Heart right ventricle (tissue), 16 donors: ENCODE measurements at places on chromosomes 12 and 14. TPM values are rescaled to one million over a fixed set of nuclear protein-coding genes. Genes with fewer than 3 reads are reported as not detected.

GRCh38 chr12:50533203-50533584 lies 28.4 kb downstream of the DIP2B start:
- no peak for DNase-seq

DNA sequence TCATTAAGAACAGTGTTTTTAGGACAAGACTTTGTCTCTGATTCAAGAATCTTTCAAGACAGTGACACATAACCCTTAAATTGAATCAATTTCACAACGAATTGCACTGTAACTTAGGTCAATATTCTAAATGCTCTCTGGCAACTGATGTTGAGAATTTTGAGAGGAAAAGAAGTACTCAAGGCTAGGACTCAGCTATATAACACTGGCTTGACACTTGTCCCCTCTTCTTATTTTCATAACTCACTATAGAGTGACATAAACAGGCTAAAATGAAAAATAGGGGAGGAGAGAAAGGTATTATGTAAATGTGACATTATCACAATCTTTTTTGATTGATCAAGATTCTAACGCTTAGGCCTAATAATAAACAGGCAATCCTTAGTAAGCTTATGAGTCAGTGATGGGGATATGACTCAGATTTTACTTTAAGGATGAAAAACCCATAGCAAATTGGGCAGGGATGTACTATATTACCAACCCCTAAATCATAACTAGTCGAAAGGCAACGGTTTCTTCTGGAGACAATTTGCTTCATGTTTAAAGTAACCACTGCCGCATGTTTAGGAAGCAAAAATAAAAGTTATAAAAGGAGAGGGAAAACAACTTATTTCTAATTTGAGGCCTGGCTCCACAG lies 10.9 kb downstream of the BTG1 start:
- DNase-seq = no peak

Gene ASPG
- 19.9 TPM for total RNA-seq

DNA sequence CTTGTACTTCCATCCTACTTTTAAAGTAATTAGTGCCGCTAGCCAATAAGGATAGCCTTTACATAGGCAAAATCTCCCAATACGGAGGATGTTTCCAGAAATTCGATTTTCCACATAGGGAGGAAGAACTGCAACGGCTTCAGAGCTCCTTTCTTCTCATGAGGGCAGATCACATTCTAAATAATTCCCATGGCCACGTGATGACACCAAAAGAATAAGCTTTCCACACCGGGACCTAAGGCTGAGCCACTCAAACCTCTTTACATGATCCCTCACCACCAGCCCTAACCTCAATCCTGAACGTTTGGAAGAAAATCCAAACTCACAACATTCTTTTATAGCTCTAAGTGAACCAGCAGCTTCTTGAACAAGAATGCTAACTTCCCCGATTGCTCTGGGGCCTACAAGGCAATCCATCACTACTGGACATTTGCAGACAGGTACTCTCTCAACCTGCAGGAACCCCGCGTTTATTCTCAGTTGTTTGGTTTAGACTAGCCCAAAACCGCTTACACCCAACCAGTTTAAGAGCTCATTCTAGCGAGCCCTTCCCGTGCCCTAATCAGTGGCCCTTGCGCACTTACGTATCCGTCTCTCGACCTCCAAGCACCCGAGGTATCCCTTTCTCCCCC lies 884 bp downstream of the CAPRIN2 start:
- no peak for DNase-seq

GRCh38 chr12:11707535-11707934 lies 58.1 kb downstream of the ETV6 start:
- DNase-seq = peak; percentile 54

Gene PZP
- total RNA-seq = 0.15 TPM

DNA sequence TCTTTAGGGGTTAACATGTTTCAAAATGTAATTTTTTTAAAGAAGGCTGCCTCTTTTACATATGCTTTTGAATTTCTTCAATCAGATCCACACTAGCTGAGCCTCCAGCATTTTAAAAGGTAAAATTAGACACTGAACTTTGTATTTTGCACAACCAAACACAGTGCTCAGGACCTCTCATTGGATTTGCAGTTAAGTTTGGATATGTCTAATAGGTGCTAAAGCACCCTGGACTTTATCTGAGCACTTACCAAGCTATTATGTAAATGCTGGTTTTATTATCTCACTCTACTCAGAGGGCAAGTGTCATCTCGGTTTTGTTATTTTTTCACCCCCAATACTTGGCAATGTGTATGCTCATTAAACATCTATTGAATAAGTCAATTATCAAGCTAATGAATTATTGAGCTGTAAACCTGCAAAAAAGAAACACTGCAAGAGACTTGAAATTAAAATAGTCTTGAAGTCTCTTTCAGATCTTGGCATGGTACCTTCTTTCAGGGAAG lies 150.7 kb downstream of the KIF21A start:
- no peak for DNase-seq

- DNase-seq = no peak
Observed at GRCh38 chr12:56983386-56983785, 23.0 kb downstream of the ZBTB39 start.

- no peak for DNase-seq
Observed at GRCh38 chr14:97268097-97268496, 470.9 kb downstream of the VRK1 start.

DNA sequence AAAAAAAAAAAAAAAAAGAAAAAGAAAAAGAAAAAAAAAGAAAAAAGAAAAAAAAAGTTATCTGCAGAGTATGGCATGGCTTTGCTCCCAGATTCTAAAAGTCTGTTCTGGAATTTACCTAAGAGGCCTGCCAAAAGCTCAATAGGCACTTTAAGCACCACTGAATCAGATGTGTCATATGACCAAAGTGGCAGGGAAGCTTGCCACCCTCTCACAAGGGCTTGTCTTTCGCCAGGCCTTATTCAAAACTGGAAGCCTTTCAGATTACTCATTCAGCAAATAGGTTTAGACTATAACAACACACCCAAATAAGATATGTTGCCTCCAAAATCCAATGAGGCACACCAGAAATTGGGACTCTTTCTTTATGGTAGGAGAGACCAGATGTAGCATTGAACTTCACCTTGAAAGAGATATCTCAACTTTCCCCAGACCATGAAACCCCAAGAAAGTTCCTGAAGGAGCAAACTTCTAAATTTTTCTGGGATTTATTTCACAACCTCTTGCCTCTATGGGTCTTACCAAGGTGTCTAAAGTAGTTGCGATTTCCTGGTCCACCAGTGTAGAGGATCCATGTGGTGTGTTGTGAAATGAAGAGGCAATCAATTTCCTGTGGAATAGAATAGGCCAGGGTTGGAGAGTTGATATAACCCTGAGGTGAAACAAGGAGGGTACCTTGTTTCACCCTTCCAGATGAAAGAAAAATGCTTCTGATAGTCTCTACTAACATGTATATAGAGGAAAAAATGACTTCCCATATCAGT lies 218.8 kb downstream of the DAD1 start:
- DNase-seq = no peak

GRCh38 chr14:22838631-22839041 lies 2.3 kb downstream of the MMP14 start:
- DNase-seq = no peak

Gene MGP
- 456 TPM for total RNA-seq

GRCh38 chr14:32414808-32415255 lies 85.7 kb downstream of the AKAP6 start:
- no peak for DNase-seq

Gene TOMM20L
- not detected for total RNA-seq

DNA sequence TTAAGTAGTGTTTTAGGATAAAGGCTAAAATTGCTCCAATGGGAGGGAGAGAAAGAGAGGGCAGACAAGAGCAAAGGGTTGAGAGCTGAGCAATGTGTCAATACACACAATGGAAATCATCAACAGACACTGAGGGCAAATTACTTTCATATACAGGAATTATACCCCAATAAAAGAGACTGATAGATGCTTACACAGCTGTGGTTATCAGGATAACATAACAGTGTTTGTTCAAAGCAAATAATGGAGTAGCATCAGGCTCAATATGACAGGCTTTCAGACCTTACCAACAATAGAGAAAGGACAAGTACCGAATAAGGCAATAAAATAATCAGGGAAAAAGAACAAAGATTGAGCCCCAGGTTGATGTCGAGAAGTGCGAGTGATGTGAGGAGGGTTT lies 53.4 kb upstream of the DIO2 start:
- DNase-seq = no peak

- DNase-seq = no peak
Observed at GRCh38 chr12:110732572-110732971, 10.1 kb downstream of the PPP1CC start.

DNA sequence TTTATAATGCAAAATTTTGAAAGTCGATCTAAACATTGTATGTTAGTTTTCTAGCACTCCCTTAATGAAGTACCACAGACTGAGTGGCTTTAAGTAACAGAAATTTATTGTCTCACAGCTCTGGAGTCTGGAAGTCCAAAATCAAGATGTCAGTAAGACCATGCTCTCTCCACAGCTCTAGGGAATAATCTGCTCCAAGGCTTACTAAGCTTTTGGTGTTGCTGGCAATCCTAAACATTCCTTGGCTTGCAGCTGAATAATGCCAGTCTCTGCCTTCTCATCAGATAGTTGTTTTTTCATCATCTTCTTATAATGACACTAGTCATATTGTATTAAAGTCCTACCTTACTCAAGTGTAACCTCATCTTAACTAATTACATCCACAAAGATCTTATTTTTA lies 102.2 kb downstream of the RASSF9 start:
- DNase-seq = no peak

Gene KRT77
- total RNA-seq = not detected

Gene LRRC23
- 12.3 TPM for total RNA-seq

DNA sequence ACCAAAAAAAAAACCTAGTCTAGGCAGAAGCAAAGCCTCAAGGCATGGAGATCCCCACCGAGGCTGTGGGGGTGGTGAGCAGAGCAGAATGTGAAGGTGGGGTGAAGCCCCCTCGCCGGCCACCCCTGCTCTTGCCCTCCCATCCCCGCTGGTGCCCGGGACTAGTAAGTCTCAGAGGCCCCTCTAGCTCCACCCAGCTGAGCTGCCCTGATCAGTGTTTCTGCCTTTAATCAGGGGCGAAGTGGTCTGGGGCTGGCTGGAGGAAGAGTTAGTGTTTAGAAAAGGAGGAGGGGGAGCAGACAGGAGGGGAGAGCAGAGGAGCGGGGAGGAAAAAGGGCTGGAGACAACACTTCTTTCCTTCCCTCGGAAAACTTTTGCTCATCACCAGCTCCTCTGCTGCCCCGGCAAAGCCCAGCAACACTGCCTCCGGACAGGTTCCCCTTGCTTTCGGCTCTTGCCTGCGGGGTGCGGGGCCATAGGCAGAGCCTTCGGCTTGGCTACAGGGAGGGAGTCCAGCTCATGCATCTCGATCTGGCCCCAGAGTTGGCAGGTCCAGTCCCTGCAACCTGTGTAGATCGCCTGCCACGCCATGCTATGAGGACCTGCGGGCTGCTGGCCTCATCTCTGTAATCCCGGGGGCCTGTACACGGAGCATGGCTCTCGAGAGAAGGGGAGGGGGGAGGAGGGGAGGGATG lies 3.4 kb upstream of the DLK1 start:
- DNase-seq = no peak

GRCh38 chr12:15928346-15928745 lies 17.2 kb downstream of the DERA start:
- no peak for DNase-seq

Gene FOXG1
- total RNA-seq = not detected

DNA sequence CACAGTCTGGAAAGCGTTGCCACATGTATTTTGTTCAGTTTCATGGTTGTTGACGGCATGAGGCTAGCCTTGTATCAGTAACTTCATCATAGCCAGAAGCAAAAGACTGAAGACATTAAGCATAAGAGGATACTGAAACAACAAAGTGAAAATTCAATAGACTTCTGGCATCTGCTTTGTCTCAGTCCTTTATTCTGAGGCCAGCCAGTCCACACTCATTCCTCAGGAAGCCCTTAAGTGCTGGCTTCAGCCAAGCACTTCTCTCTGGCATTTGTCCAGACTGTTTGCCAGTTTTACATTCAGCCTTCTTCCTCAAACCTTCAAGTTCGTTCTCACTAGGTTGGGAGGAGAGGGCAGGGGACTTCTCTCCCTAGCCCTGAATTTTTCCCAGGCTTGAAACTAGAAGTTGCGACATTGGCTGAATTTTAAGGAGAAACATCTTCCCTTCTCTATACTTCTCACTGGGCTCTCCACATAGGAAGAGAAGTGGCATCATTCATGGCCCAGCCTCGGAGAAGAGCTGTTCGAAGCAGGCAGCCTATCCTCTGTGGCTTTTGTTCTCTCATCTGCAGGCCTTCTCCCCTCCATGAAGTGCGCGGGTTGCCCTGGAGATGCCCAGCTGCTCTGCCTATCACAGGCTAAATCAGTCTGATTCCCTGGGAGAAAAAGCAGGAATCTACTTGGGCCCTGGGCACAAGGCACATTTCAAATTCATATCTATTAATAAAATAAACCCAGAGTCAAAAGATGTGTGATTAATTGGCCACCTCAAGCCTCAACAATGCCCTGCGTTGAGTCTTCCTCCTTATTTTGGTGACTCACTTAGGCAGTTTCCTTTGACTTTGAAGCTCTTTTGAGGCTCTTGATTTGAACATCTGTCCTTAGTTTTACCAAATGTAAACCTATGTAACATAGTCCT lies 130.9 kb upstream of the PLEKHA5 start:
- DNase-seq = no peak

- DNase-seq = no peak
Observed at GRCh38 chr12:76784600-76785051, 20.7 kb downstream of the ZDHHC17 start.

DNA sequence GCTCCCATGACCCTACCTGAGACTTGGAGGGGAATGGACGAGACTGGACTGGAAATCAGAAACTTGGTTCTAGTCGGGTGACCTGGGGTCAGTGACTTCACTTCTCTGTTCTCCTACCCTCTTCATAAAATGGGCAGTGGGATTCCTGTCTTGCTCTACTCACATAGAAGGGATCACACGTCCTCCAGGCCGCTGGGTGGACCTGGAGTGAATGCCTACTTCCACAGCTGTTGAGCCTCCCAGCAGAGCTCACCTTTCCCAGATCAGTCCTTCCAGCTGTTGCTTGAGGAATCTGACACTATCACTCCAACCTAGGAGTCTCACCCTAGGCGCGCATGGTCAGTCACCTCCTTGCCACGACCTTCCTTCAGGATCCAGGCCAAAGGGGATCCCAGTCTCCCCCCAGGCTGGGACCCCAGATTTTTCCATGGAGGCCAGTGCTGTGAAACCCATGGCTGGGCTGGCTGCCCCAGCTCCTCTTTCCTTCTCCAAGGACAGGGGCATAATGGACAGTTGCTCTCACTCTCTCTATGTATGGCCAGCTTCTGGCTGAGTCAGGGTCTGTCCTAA lies 637 bp downstream of the ACVRL1 start:
- DNase-seq = no peak
